ENCODE measurements at places on chromosomes 2 and 18.

- DNase-seq = no peak
Observed at GRCh38 chr2:54258166-54258565, 2.1 kb upstream of the TSPYL6 start.

- DNase-seq = no peak
Observed at GRCh38 chr18:65721619-65722018, 29.2 kb upstream of the CDH7 start.

DNA sequence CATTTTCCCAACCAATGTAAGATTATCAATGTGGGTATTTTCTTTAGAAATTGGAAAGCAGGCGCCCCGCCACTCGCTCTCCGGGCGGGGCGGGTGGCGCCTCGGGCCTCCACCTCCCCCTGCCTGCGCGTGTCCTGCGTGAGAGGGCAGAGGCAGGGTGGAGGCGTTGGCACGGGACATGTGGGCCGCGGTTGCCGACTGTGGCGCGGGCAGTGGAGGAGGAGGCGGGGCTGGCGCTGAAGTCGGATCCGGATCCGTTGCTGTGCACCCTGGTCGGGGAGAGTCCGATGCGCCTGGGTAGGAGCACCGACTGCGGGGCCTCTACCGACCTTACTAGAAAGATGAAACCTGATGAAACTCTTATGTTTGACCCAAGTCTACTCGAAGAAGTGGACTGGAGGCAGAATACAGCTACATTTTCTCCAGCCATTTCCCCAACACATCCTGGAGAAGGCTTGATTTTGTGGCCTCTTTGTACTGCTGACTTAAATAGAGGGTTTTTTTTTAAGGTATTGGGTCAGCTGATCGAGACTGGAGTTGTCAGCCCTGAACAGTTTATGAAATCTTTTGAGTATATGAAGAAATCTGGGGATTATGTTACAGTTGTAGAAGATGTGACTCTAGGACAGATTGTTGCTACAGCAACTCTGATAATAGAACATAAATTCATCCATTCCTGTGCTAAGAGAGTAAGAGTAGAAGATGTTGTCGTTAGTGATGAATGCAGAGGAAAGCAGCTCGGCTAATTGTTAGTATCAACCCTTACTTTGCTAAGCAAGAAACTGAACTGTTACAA lies 37.9 kb downstream of the PMS1 start:
- no peak for DNase-seq

DNA sequence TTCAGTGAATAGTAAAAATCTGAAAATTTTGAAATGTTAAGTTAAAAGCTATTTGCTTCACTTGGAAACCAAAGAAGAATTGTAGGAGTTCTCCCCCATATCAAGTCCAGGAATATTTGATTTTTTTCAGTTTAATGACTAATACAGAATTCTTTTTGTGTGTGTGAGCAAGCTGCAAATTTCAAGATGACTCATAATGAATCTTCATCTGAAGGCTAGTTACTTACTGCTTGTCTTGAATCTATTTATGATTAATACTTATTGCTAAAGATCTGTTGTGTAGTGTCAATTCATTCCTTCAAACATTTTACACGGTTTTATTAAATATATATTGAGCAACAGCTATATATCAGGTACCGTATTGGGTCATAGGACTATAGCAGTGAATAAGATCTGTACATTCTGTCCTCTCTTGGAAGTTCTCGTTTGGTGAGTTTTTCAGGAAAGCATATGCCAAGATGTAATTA lies 47.8 kb upstream of the CAVIN2 start:
- no peak for DNase-seq

- DNase-seq = no peak
Observed at GRCh38 chr2:85291425-85292023, 36.3 kb downstream of the TGOLN2 start.

- DNase-seq = no peak
Observed at GRCh38 chr2:11397513-11397912, 53.1 kb upstream of the ROCK2 start.

GRCh38 chr18:849021-849420 lies 37.0 kb upstream of the YES1 start:
- no peak for DNase-seq

DNA sequence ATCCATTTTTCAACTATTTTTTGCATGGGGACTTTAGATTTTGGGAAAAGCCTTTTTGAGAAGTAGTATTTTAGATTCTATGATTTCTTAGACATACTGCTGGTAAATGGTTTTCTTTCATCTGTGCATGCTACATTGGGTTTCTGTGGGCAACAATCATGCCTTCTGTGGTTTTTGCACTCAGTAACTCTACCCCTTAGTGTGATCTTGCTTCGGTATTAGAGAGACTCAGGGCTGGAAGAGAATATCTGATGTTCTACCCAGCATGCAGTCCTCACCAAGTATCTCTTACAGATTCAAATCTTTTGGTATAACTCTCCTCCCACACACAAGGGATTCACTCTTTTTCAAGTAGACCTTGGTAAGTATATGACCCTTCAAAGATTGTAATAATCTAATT lies 183.0 kb downstream of the PMAIP1 start:
- no peak for DNase-seq

DNA sequence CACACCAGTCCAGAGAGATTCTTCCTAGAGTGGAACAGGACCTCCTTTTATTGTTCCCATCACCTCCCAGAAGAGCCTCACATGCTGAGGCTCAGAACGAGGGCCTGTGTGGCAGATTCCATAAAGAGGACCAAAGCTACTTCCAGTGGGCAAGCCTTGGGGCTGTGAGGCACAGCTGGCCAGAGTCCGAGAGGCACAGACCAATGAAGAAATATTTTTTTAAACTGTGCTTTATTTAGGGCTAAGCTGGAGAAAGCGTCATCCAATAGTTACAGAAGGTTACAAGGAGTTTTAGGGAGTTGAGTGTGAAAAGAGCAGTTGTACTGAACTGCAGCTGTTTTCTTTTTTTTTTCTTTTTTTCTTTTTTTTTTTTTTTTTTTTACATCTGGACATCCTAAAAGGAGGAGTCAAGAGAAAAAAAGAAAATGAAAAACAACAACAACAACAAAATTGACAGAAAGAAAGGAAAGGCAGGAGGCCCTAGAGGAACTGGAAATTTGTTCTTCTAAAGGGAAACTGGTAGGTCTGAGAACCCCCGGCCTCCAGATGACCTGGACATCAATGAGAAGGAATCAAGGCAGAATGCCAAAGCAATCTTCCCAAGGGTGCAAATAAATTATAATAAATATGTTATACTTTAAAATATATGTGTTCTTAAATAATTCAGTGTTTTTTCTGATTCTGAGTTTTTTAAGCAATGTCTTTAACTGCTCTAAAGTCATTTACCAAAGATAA lies 322.6 kb downstream of the CELF4 start:
- no peak for DNase-seq

DNA sequence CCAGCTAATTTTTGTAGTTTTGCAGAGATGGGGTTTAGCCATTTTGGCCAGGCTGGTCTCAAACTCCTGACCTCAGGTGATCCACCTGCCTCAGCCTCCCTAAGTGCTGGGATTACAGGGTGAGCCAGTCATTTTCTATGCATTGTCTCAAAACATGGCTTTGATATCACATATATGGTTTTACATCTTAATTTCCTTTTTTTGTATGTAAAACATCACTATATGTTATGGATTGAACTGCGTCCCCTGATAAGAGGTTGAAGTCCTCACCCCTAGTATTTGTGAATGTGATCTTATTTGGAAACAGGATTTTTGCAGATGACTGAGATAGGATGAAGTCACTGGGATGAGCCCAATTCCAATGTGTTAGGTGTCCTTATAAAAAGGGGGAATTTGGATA lies 89.8 kb upstream of the MYCN start:
- DNase-seq = no peak

GRCh38 chr18:43559507-43559906 lies 282.2 kb upstream of the SYT4 start:
- no peak for DNase-seq

- DNase-seq = no peak
Observed at GRCh38 chr2:137208431-137208891, 443.1 kb downstream of the THSD7B start.

DNA sequence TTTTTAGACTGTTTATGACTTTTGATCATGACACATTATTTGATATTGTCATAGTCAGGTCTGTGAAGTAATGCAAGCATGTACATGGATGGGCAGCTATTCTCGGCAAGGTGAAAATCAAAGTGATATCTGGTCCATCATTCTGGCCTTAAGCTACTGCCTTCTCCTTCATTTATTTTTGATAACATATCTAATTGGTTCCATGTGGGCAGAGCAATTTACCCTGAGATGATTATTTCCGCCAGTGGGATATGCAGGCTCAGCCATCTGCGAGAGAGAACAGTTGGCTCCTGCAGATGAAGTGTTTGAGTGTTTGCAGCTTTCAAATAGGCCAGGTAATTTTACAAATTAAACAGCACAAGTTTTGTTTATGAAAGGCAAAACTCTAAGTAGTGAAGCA lies 116.4 kb downstream of the LYPD6 start:
- DNase-seq = no peak

DNA sequence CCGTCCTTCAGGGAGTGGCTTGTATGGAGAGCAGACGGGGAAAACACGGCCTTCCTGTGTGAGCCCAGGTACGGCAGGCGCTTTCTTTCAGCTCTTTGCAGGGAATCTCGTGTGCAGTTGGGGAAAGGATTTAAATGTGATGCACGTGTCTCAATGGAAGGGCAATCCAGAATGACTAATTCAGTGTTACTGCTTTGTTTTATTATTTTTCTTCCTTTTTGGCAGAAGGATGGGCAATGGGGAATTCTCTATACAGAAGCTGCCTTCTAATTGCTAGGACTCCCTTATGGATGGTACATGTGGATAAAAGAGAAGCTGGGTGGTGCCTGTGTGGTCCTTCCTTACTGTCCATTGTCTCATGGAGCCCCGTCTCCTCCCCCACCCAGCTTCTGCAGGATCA lies 107.4 kb downstream of the WDSUB1 start:
- no peak for DNase-seq

DNA sequence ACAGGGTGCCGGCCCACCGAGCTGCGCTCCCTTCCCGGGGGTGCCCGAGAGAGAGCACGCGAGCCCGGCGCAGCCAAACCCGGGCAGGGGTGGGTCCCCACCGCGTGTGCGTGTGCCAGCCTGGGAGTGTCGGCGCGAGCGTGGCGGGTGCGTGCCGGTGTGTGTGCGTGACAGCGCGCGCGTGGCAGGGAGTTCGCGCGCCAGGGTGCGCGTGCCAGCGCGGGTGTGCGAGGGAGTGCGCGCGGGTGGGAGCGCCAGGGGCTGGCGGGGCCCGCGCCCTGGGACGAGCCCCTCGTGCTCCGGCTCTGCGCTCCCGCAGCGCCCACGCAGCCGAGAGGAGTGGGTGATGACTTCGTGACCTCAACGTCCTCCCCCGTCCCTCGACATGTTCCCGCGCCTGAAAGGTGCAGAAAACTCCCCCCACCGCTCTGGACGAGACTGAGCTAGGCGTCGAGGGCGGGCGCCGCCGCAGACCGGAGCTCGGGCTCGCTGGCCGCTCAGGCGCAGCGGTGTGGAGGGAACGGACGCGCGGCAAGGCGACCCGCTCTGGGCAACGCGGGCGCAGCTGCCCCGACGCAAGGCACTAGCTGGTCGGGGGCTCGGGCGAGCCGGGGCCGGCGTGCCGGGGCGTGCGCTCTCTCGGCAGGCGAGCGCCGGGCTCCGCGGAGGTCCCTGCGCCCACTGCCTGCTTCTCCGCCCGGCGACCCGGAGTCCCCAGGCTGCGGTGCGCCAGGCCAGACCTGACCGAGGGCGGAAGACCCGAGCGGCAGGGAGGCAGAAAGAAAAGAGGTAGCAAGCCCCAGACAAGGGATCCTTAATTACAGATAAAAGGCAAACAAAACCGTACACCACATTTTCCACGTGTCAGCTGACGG lies 582.8 kb downstream of the ZEB2 start:
- DNase-seq = no peak

DNA sequence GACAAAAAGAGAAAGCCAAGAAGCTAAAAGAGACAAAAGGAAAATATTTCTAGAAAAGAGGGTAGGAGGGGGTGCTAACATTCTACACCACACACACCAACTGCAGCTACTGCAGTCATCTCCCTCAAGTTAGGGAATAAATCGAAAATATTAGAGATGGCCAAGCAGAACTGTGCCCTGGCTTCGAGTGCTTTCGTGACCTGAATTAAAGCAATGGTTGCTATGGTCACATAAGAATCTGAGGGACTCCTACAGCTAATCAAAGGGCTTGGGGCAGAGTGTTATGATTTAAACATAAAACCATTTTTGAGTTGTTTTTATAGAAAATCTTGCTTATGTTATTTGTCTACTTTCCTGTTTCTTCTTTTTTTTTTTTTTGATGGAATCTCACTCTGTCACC lies 159.6 kb upstream of the HNRNPA3 start:
- DNase-seq = no peak

DNA sequence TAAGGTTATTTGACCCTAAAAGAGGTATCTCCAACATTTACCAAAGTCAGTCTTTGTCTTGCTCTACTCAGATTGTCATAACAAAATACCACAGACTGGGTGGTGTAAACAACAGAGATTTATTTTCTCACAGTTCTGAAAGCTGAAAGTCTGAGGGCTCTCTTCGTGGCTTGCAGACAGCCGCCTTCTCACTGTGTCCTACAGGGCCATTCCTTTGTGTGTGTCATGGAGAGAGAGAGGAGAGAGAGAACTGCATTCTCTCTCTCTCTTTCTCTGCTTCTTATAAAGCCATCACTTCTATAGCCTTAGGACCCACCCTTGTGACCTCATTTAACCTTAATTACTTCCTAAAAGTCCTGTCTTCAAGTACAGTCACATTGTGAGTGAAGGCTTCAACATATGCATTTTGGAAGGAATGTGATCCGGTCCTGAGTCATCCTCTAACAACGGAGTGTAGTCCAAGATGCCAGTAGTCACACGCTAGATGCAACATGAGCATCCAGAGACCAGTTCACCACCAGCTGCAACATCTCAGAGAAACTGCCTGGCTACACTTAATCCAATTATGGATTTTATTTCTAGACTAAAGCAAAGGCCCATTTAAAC lies 130.2 kb downstream of the CD226 start:
- no peak for DNase-seq

- DNase-seq = no peak
Observed at GRCh38 chr18:2655954-2656236, 369 bp downstream of the SMCHD1 start.

- no peak for DNase-seq
Observed at GRCh38 chr18:77218642-77219041, 31.0 kb upstream of the GALR1 start.

GRCh38 chr2:101047774-101048173 lies 45.7 kb downstream of the RPL31 start:
- no peak for DNase-seq

DNA sequence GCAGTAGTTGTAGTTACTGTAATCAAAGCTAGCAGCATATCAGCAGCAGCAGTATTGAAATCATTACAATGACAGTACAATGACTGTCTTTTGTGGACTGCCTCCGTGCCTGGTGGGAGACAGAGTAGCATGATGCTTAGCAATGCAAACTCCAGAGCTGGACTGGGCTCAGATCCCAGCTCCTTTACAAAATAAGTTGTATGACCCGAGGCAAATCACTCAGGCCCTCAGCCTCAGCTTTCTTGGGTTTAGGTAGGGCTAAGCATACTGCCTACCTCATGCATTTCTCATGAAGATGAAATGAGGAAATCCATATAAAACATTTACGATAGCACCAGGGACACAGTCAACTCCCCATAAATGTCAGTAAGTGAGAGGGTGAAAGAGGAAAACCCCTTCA lies 170.7 kb downstream of the TTC32 start:
- no peak for DNase-seq
